ENCODE measurements at places on chromosomes 4 and X.
A peak's percentile ranks its signal among the peaks of the same experiment; 100 is the strongest.

- no peak for DNase-seq
Observed at GRCh38 chr4:85571008-85571407, 96.1 kb downstream of the ARHGAP24 start.

DNA sequence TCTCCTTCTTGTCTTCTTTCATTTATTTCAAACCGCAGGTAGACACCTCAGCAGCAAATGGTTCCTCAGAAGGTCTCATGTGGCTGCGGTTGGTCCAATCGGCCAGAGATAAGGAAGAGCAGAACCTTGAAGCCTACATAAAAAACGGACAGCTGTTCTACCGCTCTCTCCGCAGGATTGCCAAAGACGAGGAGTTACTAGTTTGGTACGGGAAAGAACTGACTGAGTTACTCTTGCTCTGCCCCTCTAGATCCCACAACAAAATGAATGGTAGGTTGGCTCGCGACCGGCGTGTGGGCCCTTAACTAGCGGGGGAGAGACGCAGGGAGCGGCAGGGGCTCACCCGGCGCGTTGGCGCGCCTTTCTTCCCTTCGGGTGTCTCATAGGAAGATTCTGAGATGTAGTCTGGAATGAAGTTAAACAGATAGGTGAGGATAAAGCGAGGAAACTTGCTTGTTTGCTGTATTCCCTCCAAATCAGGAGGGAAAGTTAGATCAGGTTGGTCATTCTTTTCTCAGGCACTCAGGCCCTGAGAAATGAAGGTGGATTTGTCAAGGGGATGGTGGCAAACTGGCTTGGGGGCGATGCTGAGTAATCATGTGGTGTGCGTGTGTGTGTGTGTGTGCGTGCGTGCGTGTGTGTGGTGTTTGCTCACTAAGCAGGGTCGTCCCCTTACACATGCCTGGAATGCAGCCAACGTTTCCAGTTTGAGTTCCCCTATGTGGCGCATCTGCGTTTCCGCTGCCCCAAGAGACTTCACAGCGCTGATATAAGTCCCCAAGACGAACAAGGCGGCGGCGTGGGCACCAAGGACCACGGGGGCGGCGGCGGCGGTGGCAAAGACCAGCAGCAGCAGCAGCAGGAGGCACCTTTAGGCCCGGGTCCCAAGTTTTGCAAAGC is 4.2 kb downstream of the PRDM8 start:
- DNase-seq = peak; percentile 80

DNA sequence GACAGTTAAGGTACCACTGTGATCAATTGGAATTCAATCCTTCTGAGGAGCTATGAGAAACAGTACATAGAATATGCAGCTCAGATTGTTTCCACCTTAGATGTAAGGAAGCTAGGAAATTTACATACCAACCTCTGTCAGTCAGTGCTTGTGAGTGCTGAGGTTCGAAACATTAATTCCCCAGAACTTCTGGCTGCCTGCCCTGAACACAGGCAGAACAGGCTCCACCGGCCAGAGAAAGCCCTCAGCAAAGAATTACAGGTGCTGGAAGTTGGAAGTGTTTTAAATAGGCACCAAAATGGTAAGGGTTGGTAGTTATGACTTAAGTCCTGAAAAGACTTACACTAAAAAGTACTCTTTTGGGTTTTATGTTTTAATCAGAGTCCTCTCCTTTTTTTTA is 651.8 kb downstream of the C4orf33 start:
- no peak for DNase-seq

- DNase-seq = no peak
Observed at GRCh38 chr4:71162386-71162785, 168.9 kb downstream of the DCK start.

GRCh38 chr4:53349091-53349491 is 16.8 kb downstream of the SCFD2 start:
- DNase-seq = no peak

DNA sequence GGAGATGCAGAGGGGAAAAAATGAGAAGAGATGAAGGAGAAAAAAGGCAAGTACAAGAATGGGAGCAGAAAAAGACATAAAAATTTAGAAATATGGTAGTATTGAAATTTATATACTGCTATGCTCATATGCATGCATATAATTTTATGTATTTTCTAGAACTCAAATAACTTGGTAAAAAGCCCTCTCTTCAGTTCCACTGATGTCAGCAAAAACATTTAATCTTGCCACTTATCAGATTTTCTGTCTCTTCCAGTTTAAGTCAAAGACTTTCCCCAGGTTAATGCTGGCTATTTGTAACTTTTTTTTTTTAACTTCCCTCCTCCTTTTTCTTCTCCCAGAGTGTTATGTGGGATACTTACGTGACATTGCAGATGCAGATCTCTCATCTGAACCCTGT is 617.5 kb upstream of the CPEB2 start:
- no peak for DNase-seq

DNA sequence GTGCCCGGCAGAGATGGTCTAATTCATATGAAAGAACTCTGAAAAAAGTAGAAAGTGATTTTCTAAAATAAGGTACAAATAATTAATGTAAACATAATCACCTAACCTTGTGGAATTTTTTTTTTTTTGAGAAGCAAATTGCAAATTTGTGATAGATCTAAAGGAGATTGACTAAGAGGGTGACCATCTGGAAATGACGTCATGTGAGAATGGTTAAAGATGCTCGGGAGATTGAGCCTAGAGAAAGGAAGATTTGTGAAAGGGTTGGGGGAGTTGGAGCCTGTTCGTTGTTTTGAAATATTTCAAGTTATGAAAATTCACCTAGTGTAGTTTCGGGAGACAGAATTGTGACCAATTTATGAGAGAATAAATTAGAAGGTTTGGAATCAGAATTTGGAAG is 115.7 kb upstream of the ANK2 start:
- no peak for DNase-seq

- no peak for DNase-seq
Observed at GRCh38 chr4:108772402-108772801, 9.5 kb upstream of the ETNPPL start.

DNA sequence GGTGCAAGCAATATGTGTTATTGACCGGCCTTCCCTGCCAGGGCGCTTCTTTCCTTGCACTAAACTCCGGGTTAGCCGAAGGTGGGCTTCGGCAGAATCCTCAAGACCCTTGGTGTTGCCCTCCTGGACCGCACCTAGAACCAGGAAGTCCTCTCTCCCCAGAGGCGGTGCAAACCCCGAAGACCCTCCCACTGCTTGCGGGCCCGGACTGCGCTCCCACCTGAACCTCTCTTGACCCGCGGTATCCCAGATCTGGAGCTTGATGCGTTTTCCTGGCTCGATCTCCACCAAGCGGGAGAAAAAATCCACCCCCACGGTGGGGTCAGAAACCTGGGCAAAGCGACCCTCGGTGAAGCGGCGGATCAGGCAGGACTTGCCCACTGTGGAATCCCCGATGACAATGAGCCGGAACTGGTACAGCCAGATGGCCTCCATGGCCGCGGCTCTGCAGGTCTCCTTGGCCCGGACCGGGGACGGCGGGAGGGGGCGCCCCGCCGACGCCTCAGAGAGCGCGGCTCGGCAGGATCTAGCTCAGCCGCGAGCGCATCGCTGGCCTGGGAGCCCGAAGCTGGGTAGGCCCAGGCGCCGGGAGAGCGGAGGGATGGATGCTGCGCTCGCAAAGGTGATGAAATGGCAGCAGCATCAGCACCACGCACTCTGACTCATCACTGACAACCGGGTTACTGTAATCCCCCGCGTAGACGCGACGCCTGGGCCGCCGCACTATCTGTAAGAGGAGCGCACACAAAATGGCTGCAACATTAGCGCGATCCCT is at the start of gene RAB39B:
Gene RAB39B (minus strand): TSS at position 638 of the 775 bp plus-strand sequence. CDS start 203 bp downstream, at position 435.
- peak; percentile 73 for DNase-seq

DNA sequence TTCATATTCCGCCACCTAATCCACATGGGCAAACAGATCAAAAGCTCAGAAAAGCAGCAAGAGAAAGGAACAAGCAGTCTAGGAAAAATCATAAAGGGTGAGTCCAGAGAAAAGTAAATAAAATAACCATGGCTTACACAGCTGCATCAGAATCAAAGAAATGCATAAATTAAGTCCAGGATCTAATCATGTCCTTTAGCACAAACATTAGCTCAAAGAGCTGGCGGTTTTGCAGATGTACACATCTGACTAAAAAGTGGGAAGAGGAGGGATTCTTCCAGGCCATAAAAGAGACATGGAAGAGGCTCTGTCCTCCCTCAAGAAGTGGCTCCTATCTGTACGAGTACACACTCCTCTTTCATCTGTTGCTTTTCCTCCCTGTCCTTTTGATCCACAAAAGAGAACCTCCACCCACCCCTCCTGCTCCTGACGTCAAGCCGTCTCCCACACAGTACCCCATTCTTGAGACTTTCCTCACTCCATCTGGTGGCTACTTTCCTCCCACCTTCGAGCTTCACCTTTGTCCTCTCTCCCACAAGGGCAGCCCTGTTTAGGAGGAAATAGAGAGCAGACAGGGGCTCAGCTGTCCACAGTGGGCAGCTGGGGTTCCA is 92.5 kb downstream of the RASL11B start:
- no peak for DNase-seq

DNA sequence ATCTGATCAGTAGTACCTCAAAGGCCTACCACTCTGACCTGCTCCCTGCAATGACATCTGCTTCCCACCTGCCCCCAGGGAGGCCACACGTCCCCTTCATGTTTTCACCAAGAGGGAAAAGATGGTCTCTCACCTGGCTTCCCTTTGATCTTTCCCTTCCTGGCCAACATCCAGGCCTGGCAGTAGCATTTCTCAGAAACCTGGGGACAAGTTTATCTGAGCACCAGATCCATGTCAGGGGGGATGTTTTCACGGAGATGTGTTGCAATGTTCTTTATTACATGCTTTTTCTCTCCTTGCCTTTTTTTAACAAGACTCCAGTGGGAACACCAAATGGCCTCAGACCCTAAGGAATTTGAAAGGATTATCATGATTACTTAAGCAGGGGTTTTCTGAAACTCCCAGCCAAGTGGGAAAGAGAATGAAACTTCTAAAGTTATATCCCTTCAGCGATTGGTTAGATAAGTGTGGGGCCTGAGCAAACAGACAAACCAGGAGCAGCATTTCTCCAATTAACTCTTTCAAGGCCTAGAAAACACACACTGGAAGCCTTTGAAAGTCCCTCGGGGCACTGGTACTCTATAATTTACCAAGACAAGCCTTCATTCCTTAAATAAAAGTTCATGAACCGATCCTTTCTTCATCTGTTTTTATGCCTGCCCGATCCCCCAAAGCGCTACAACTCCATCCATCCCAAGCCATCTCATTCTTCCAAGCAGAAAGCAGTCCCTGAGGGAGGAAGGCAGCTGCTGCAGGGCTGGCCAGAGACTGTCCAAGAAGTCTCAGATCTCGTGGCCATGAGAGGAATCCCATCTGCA is 94.1 kb downstream of the BCOR start:
- DNase-seq = no peak

DNA sequence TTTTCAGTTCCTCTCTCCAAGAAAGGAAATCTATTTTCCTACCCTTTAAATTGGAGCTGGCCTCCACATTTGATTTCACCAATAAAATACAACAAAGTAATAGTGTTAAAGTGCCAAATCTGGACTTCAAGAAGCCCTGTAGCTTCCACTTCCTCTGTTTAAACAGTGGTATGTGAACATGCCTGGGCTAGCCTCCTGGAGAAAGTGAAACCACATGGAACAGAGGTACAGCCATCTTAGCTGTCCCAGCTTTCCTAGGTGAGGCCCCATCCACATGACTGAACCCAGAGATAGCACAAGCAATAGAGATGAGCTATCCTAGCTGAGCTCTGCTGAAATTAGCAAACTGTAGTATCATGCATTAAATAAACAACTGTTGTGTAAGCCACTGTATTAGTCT is 131.8 kb upstream of the VCX start:
- DNase-seq = no peak

DNA sequence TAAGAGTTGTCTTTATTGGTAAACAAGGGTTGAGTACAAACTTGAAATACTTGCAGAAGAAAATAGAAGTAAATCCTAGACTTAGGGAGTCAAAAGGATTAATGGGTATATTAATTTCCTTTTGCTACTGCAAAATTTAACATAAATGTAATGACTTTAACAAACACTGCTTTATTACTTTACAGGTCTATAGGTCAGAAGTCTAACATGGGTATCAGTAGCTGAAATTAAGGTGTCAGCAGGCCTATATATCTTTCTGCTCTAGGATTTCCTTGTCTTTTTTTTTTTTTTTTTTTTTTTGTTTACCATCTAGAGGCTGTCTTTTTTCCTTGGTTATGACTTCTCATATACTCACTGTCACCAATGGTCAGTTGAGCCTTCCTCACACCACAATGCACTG is 220.4 kb downstream of the GRID2 start:
- no peak for DNase-seq

DNA sequence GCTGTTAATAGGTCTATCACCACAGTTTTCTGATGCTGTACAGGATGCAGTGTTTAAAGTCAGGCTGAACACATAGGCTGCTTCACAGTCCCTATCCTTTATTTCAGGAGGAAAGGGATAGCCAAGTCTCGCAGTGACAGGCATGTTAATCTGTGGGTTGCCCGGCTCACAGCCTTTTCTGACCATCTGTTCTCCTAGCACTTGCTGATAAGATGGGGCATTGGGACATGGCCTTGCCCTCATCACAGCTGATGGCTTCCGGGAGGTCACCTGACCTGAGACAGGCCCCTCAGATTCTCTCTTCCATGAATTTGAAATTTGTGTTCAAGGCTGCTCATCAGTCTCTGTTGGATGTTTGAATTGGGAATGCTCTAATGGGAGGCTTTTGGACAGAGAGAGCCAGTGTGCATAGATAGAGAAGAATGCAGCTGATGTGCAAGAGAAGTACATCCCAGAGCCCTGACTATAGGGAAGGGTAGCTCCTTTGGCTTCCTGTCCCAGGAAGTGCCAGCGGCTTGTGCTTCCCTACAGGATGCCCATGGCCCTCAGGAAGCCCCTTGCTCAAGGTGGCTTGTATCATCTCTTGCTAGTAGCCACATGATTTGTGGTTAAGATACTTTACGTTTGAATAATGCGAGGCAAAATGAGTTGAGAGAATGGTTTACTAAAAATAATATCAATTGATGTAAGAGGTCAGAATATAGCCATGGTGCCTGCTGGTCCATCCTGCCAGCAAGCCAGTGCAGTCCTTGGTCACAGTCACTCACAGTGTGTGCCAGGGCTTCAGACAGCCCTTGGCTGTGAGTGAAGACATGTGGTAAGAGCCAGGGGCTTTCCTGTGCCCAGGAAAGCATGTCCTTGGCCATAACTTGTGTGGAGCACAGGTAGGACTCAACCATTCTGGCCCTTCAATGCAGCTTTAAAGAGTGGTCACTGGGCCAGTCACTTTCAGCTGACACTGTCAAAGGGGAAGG is 88.6 kb downstream of the TSPAN7 start:
- no peak for DNase-seq

- DNase-seq = no peak
Observed at GRCh38 chr4:77634132-77634785, 28.6 kb downstream of the CXCL13 start.

DNA sequence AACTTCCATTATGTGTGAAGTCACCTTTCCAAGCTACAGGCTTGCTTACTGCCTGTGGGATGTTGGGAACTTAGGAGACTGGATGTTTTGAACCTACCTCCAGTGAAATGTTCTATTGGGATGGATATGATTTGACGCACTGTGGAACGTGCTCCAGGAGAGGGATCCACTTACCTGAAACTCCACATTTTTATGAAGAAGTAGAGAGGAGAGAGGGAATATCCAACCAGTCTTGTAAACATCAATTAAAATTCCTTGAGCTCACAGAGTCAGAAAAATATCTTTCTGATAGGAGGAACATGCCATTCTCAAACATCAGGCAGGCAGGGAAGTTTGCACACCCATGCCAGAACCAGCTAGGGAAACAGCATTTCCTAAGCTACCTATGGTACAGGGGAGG is 91.1 kb upstream of the MAOA start:
- DNase-seq = no peak

All from activated CD8-positive, alpha-beta memory T cell treated with anti-CD3 and anti-CD28 coated beads, Interleukin-2, amount 50 U/mL, for 4 hours (primary cell).